ENCODE measurements at places on chromosomes 13 and 19. TPM values are rescaled to one million over a fixed set of nuclear protein-coding genes. Genes with fewer than 3 reads are reported as not detected.

GRCh38 chr19:995051-995827 is 5.0 kb upstream of the GRIN3B start:
- no peak overlapping the region for H3K4me3 ChIP-seq
- no peak for DNase-seq
- no peaks in the 10 kb centered on the region for H3K36me3 ChIP-seq

- DNase-seq: no peak
- H3K36me3 ChIP-seq: no peaks in the 10 kb centered on the region
- H3K27me3 ChIP-seq: peaks cover 2% of the 10 kb centered on the region
- no peak overlapping the region for H3K27ac ChIP-seq
These were observed 1.6 kb downstream of the FXYD5 start for GRCh38 chr19:35155981-35156672.

DNA sequence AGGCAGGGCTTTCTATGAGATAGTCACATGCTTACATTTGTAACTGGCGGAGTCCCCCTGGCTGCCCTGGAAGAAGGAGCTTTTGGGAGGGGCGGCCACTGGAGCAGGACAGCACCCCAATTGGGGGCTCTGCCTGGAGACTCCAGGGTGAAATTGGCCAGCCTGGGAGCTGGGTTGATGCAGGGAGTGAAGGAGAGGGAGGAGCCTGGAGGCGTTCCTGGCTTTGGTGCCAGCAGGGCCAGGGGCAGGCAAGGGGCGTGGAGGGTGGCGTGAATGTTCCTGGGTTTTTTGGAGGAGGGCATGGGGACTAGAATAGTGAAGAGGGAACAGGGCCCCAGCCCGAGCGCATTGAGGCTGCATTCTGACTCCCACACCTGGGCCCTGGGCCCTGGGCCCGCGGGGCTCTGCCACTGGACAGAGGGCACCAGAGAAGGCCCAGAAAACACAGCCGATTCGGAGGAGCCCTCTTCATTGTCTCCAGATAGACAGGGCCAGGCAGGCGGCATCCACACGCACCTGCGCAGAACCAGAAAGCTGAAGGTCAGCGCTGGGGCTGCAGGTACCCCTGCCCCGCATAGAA is 29.5 kb downstream of the COMP start:
- H3K4me1 ChIP-seq: peaks cover 4% of the 10 kb centered on the region
- H3K4me3 ChIP-seq: no peak overlapping the region
- no peaks in the 10 kb centered on the region for H3K36me3 ChIP-seq
- no peaks in the 10 kb centered on the region for H3K27me3 ChIP-seq
- H3K27ac ChIP-seq: peak overlapping the region; percentile 6

- DNase-seq: no peak
- no peaks in the 10 kb centered on the region for H3K27me3 ChIP-seq
- H3K4me1 ChIP-seq: no peaks in the 10 kb centered on the region
- H3K36me3 ChIP-seq: no peaks in the 10 kb centered on the region
These were observed 44.9 kb upstream of the ZNF91 start for GRCh38 chr19:23440207-23440606.

DNA sequence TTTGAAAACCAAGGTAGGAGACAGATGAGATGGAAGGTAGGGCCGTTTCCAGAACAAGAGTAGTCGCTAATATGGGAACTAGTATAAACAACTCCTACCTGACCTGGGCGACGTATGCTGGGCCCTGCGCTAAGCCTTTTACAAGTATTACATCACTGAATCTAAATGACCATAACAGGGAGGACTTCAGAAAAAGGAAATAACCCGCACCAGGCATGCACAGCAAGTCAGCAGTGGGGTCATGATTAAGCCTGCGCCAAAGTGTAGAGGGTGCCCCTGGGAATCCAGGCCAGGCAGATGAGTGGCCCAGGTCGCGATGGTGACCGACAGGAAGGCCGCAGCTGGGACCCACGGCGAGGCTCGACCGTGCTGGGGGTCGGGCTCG is 613 bp downstream of the ATP13A1 start:
- H3K4me3 ChIP-seq: peak overlapping the region; percentile 97
- peak overlapping the region; percentile 98 for H3K27ac ChIP-seq
- peaks cover 11% of the 10 kb centered on the region for H3K36me3 ChIP-seq
- no peak for DNase-seq
- H3K27me3 ChIP-seq: no peaks in the 10 kb centered on the region
- H3K4me1 ChIP-seq: peaks cover 4% of the 10 kb centered on the region

GRCh38 chr19:38964738-38965137 is 10.8 kb downstream of the FBXO17 start:
- H3K27me3 ChIP-seq: no peaks in the 10 kb centered on the region
- H3K36me3 ChIP-seq: peaks cover 6% of the 10 kb centered on the region
- peaks cover 4% of the 10 kb centered on the region for H3K4me1 ChIP-seq

DNA sequence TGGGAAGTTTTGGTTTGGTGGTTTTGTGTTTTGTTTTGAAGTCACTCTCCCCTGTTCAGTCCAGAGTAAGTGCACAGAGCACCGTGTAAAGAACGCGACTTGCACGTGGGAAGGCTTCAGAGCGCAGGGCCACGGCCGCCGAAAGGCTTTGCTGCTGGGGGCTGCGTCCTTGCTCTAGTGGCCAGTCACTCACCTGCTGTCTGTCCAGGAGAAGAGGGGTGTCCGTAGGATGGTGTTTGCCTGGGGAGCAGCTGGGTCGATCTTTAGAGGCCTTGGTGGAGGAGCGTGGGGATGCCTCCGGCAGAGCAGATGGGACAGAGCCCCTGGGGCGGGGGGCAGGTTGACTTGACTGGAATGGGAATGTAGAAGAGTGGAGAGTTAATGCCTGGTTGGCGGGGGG is 116.6 kb upstream of the MCF2L start:
- H3K27me3 ChIP-seq: no peaks in the 10 kb centered on the region
- H3K36me3 ChIP-seq: peaks cover 36% of the 10 kb centered on the region
- no peak overlapping the region for H3K27ac ChIP-seq
- DNase-seq: no peak
- H3K4me3 ChIP-seq: no peak overlapping the region

DNA sequence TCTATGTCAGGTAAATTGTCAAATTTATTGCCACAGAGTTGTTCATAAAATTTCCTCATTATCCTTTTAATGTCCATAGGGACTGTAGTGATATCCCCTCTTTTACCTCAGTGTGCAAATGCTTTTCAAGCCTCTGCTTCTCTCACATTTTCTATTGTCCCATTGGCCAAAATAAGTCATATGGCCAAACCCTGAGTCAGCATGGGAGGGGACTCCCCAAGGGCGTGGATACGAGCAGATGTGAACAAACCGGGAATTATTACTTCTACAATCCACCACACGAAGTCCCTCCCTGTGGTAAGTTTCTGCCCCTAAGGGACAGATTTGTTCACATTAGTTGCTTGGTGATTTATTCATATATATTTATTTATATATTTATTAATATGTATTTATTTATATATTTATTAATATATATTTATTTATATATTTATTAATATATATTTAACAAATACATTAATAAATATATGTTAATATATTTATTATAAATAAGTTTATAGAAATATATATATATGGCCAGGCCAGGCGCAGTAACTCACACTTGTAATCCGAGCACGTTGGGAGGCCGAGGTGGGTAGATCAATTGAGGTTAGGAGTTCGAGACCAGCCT is 20.1 kb upstream of the CAMSAP3 start:
- no peaks in the 10 kb centered on the region for H3K36me3 ChIP-seq
- H3K4me3 ChIP-seq: no peak overlapping the region
- DNase-seq: no peak
- H3K27ac ChIP-seq: no peak overlapping the region
- H3K27me3 ChIP-seq: no peaks in the 10 kb centered on the region

GRCh38 chr13:91668866-91669495 is 270.6 kb downstream of the GPC5 start:
- H3K36me3 ChIP-seq: no peaks in the 10 kb centered on the region
- H3K4me1 ChIP-seq: peaks cover 2% of the 10 kb centered on the region
- no peaks in the 10 kb centered on the region for H3K27me3 ChIP-seq
- H3K27ac ChIP-seq: no peak overlapping the region

DNA sequence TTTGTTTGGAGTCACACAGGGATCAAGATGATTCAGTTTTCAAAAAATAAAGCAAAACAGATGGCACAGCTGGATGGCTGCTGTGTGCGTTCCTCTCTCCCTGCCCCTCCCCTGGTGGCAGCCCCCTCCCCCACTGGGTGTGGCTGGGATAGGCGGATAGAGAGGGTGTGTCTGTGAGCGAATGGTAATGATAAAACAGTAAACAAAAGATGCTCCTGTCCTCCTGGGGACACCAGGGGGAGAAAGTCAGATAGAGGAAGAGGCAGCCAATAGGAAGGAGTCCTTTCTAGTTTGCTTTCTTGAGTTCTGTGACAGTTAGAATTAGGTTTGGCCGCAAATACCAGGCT is 6.5 kb downstream of the TMEM255B start:
- peaks cover 3% of the 10 kb centered on the region for H3K36me3 ChIP-seq
- H3K4me1 ChIP-seq: no peaks in the 10 kb centered on the region
- no peak overlapping the region for H3K27ac ChIP-seq
- H3K4me3 ChIP-seq: no peak overlapping the region
- DNase-seq: no peak

- H3K27me3 ChIP-seq: no peaks in the 10 kb centered on the region
- H3K36me3 ChIP-seq: no peaks in the 10 kb centered on the region
- H3K4me1 ChIP-seq: no peaks in the 10 kb centered on the region
- H3K4me3 ChIP-seq: no peak overlapping the region
These were observed 14.0 kb upstream of the GJA3 start for GRCh38 chr13:20174656-20175405.

- DNase-seq: no peak
- H3K27me3 ChIP-seq: no peaks in the 10 kb centered on the region
- H3K4me1 ChIP-seq: no peaks in the 10 kb centered on the region
- H3K27ac ChIP-seq: no peak overlapping the region
- H3K36me3 ChIP-seq: no peaks in the 10 kb centered on the region
These were observed 31.3 kb upstream of the STARD13 start for GRCh38 chr13:33316890-33317289.

GRCh38 chr13:40682449-40683240 is 16.2 kb upstream of the FOXO1 start:
- no peak overlapping the region for H3K27ac ChIP-seq
- no peaks in the 10 kb centered on the region for H3K27me3 ChIP-seq
- H3K4me1 ChIP-seq: no peaks in the 10 kb centered on the region

DNA sequence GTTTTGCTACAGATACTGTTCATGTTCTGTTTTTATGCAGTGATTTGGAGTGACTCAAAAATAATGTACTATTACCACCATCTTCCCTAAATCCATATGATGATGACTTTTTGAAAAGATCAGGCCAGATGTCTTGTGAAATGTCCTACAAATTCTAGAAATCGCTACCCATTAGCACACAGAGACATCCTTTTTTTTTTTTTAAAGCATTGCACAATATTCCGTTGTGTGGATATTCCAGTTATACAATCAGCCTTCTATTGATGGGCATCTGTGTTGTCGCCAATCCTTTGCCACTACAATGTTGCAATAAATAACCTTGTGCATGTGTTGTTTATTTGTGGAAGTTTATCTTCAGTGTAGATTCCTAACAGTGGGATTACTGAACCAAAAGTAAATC is 24.5 kb downstream of the ZDHHC20 start:
- H3K4me3 ChIP-seq: no peak overlapping the region
- no peaks in the 10 kb centered on the region for H3K27me3 ChIP-seq
- H3K4me1 ChIP-seq: peaks cover 7% of the 10 kb centered on the region
- DNase-seq: no peak

- no peaks in the 10 kb centered on the region for H3K4me1 ChIP-seq
- H3K36me3 ChIP-seq: no peaks in the 10 kb centered on the region
- H3K4me3 ChIP-seq: no peak overlapping the region
- no peak overlapping the region for H3K27ac ChIP-seq
These were observed 14.3 kb downstream of the PTH2 start for GRCh38 chr19:49408816-49409440.

DNA sequence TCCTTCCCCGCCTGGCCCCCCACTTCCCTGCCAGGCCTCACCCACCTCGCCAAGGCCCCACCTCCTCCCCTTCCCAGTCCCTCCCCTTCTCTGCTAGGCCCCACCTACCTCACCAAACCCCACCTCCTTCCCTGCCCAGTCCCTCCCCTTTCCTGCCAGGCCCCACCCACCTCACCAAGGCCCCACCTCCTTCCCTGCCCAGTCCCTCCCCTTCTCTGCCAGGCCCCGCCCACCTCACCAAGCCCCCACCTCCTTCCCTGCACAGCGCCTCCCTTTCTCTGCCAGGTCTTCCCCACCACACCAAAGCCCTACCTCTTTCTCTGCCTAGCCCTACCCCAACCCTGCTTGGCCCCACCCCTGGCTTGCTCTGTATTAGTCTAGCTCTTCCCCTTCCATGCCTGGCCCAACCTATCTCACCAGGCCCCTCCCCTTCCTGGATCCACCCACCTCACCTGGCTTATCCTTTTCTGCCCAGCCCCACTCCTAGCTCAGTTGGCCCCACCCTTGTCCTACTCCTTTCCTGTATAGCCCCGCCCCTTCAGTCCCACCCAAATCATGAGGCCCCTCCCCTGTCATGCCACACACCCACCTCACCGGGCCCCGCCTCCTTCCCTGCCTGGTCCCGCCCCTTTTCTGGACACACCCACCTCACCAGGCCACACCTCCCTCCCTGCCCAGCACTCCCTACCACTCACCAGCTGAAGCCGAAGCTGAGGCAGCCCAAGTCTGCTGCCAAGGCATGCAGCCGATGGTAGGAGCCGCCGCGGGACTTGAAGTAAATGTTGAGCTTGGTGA is 16.2 kb downstream of the CERS1 start:
- no peaks in the 10 kb centered on the region for H3K4me1 ChIP-seq
- no peak overlapping the region for H3K27ac ChIP-seq
- no peaks in the 10 kb centered on the region for H3K36me3 ChIP-seq

- H3K27ac ChIP-seq: peak overlapping the region; percentile 61
- H3K4me1 ChIP-seq: peaks cover 23% of the 10 kb centered on the region
- DNase-seq: no peak
These were observed 76.5 kb downstream of the FGF14 start for GRCh38 chr13:102325321-102325720.

DNA sequence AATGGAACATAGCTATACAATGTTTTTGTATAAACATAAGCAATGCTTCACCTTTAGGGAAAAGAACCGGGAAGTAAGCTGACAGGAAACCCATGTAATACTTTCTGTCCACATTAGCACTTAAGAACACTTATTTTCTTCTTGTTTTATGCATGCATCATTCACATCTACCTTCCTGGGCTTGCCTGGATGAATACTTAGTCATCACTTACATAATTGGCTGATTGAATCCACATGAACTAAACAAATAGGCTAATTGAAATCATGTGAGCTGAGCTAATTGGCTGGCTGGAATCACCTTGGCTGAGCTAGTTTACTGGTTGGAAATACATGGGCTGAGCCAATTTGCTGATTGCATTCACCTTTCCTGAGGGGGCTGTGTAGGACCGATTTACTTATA is 78.8 kb downstream of the ZNF726 start:
- no peaks in the 10 kb centered on the region for H3K27me3 ChIP-seq
- no peak overlapping the region for H3K4me3 ChIP-seq
- no peak for DNase-seq
- H3K27ac ChIP-seq: no peak overlapping the region
- H3K4me1 ChIP-seq: peaks cover 7% of the 10 kb centered on the region
- H3K36me3 ChIP-seq: no peaks in the 10 kb centered on the region

CEACAM1 gene
- 34.7 TPM for polyA plus RNA-seq

PPP1R12C gene
- 7.4 TPM for polyA plus RNA-seq

LRP3 gene
- polyA plus RNA-seq: 42.3 TPM

NLRP9 gene
- polyA plus RNA-seq: not detected

KLF1 gene
- polyA plus RNA-seq: not detected

CYP2F1 gene
- polyA plus RNA-seq: not detected

APC2 gene
- 0.06 TPM for polyA plus RNA-seq

TINCR gene
- polyA plus RNA-seq: not detected

PSG6 gene
- polyA plus RNA-seq: not detected

APOC1 gene
- 10,095 TPM for polyA plus RNA-seq

All from liver (tissue), 10 donors.